ENCODE measurements at places on chromosomes 6 and 20.

DNA sequence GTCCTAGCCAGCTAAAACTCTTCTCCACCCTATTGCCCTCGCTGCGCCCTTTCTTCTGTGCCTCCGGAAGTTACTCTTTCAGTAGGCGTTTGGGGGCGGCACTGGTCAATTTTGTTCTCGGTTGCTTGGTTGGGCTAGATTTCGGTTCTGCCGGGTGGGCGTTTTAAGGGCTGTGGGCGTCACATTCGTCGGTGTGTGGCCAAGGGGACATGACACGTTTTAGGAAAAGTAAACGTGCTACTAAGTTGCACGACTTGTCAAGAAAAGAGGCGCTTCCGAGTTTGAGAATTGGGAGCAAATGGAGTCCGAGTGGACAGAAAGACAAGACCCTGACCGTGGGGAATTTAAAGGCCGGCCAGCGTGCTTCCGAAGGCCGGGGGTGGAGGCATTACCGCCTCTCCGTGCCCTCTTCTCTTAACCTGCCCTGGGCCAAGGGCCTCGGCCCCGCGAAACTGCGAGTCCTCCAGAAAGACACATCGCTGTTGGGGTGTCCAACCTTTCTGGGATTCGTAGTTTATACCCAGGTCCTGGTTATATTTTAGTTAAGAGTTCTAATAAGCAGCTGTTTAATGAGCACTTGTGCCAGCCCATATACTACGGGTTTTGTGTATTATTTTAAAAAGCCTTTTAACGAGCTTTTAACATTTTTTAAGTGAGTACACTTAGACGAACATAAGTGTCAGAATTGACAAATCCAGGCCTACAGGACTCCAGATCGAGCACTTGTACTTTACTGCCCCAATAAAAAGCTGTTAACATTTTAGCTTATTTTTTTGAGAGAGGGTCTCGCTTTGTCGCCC, 664 bp upstream of the BAG6 start:
- no peak for DNase-seq

- DNase-seq, result no peak
These were observed 130.6 kb downstream of the BMP7 start for GRCh38 chr20:57135875-57136274.

- no peak for DNase-seq
These were observed 291.9 kb downstream of the PLCB1 start for GRCh38 chr20:8424010-8424409.

- no peak for DNase-seq
These were observed 7.6 kb downstream of the LEMD2 start for GRCh38 chr6:33781131-33781975.

DNA sequence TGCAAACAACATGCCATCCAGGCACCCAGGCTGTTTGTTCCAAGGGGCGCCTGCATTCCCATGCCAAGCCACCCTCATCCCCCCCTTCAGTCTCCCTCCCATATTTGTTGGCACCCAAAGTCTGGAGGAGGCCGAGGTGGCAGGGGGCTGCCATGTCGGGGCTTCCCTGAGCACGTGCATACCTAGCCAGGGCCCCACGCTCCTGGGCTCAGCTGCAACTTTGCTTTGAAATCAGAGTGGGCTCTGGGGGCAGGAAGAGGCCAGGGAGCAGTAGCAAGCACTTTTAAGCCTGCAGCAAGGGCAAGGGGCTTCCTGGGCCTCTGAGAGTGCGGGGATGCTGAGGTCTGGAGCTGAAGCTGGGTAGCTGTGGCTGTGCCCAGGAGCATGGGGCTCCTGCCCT, 655.9 kb upstream of the EYS start:
- DNase-seq, result no peak

GRCh38 chr6:17716221-17716620, 9.5 kb upstream of the NUP153 start:
- no peak for DNase-seq

- DNase-seq, result no peak
These were observed 64.0 kb upstream of the TFB1M start for GRCh38 chr6:155378276-155378675.

- no peak for DNase-seq
These were observed 8.7 kb downstream of the SLC25A27 start for GRCh38 chr6:46661483-46661882.

DNA sequence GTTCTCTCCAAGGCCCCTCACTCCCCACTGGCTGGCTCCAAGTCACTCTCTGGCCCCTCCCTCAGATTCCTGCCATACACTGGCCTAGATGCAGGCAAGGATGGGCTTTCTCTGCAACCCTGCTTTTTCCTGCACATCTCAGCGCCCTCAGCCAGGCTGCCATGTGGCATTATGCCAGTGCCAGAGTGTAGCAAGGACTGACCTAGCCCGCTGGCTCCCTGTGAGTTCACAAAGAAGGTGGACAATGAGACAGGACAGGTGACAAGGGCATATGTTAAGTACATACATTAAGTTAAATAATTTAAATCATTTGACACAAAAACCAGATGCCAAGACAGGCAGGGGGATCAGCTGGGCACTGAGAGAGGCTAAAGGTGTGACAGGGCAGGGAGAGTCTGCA, 394.6 kb downstream of the ZFAND3 start:
- no peak for DNase-seq

Data from CD4-positive, alpha-beta T cell treated with Interleukin-6 for 4 hours (primary cell).